ENCODE measurements at places on chromosomes 5 and 9.
A peak's percentile ranks its signal among the peaks of the same experiment; 100 is the strongest.

- DNase-seq = no peak
Observed at GRCh38 chr5:147906326-147907095, at the start of gene C5orf46. TSS of gene C5orf46 (minus strand) at chr5:147906538. CDS start at chr5:147906501, 37 bp downstream.

DNA sequence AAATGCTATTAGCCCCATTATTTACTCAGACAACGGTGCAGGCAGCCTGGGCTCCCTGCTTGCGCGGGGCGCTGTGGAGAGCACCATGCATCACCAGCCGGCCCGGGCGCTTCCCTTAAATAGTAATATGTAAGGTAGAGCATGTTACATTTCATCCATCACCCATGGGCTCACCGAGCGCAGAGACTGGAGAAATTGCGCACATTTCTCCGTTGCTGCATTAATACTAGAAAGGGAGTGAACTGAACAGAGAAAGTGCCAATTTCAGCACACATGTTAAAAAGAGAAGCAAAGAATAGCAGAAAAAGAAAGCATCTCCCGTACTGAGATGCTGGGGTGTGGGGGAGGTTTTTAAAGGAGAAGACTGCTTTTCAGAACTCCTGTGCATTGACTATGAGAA, 400.3 kb downstream of the ZSWIM6 start:
- DNase-seq = no peak

DNA sequence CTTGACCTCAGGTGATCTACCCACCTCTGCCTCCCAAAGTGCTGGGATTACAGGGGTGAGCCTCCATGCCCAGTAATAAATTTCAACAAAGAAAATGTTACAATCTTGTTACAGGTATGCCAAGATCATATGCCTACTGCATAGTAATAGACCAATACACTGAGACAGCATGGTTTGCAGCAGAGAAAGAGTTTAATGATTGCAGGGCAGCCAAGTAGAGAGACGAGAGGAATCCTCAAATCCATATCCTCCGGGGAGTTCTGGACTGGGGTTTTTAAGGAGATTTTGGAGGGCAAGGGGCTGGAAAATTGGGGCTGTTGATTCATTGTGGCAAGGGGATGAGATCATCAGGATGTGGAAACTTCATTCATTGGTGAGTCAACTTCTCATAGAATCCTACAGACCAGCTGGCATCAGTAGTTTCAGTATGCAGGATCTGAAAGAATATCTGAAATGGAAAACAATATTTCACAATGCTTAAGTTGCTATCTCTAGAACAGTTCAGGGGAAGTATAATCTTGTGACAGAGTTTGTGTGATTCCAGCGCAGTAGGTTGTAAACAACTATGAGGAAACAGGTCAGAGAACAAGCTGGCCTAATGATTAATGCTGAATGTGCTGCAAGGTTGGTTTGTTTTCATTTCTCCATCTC, 14.8 kb upstream of the TUT7 start:
- DNase-seq = no peak

DNA sequence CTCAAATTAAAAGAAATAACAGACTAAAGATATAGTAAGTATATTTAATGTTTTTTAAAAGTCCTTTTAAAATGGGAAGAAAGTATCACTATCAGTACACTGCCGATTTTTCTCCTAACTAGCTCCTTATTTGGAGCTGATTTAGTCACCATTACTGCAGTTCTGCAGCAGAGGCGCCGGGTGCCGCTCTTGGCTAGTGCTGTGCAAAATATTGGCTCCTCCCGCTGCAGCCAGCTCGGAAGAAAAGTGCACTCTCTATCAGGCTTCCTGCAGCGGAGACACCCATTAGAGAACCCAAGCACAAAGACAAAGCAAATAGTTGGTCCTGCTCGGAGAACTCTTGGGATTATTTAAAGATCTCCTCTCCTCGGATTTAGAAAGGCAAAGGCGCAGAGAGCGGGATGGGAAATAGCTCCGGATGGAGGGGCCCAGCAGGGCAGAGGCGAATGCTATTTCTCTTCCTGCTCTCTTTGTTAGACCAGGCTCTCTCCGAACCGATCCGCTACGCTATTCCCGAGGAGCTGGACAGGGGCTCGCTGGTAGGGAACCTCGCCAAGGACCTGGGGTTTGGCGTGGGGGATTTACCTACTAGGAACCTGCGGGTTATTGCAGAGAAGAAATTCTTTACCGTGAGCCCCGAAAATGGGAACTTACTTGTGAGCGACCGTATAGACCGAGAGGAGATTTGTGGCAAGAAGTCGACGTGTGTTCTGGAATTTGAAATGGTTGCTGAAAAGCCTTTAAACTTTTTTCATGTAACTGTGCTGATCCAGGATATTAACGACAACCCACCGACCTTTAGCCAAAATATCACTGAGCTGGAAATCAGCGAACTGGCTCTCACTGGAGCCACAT, at the start of gene PCDHGB3:
TSS of gene PCDHGB3 (plus strand) at position 249 of the 855 bp plus-strand sequence. CDS start at position 402, 153 bp downstream.
- DNase-seq = no peak

GRCh38 chr5:57828221-57828620, 345.6 kb upstream of the ACTBL2 start:
- DNase-seq = no peak

- DNase-seq = no peak
Observed at GRCh38 chr5:85813146-85813545, 804.6 kb upstream of the COX7C start.

GRCh38 chr9:19998823-19999455, 210.1 kb upstream of the SLC24A2 start:
- DNase-seq = no peak

DNA sequence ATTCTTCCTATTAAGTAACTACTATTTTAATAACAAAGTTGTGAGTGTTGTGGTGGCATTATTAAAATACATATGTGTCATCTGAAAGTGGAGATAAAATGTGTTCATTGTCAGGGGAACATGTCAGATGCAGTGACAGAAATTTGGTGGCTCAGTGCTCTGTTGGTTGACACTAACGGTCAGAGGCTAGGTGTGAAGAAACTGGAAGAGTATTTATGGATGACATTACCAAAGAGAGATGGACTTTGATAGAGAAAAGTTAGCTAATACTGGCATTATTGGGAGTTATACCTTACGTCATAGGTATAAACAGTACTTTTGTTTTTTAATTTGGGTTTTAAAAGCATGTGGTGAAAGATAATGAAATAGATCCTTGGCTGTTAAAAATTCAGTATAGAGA, 33.7 kb downstream of the PAM start:
- no peak for DNase-seq

DNA sequence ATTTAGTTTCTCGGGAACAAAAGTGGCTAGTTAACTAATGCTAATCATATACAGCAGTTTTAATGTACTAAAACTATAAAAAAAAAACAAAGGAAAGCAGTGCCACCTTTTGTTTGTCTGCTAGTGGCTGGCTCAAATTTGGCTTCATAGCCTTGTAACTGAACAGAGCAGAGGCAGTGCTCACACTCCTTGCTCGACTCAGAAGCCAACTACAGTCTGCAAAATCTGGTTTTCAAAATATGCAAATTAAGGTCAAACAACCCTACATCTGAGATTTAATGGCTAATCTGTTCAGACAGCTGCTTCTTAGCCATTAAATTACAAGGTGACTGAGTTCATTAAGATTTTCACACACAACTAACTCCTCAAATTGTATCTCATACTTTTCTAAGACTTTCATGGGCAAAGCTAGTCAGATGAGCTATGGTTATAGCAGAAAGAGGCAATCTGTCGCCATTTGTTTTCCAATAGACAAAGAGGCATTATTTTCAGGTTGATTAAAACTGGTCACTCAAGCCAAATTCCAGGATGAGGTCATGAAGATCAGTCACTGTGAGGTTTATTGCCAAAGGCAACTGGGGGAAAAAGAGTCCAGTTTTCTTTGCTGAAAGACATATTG, 56.8 kb upstream of the EPB41L4A start:
- DNase-seq = no peak

GRCh38 chr5:179337796-179338676, 7.2 kb downstream of the ADAMTS2 start:
- DNase-seq = no peak

DNA sequence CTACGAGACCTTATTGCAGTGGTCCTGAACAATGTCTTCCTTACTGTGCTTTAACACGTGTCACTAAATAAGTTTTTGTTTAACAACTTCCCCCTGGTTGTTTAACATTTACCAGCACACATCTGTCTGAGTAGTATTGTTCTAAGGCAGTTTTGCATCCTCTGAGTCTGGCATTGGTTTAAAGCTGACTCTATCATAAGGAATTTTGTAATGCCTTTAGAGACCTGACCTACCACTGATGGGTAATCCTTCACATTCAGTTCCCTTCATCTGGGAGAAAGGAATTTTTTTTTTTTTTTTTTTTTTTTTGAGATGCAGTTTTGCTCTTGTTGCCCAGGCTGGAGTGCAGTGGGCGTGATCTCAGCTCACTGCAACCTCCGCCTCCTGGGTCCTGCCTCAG, 20.0 kb upstream of the PCAT7 start:
- no peak for DNase-seq

- DNase-seq = no peak
Observed at GRCh38 chr5:151208481-151208914, 15.4 kb downstream of the CCDC69 start.

DNA sequence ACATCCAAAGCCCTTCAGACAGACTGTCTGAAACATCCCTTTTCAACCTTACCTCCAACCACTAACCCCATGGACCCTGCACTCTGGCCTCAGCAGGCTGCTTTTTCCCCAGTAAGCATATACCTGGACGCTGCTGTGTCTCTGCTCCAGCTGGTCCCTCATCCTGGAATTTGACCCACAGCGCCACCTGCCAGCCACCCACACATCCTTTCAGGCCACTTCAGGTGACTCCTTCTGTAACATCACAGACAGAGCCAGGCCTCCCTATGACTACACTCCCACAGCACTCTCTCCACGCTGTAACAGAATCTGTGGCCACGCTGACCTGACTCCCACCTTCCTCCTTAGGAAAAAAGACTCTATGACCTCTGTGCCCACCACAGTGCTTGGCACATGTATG, 3.4 kb downstream of the MGAT1 start:
- DNase-seq = no peak

GRCh38 chr5:139810341-139811273, 15.0 kb downstream of the PSD2 start:
- no peak for DNase-seq

DNA sequence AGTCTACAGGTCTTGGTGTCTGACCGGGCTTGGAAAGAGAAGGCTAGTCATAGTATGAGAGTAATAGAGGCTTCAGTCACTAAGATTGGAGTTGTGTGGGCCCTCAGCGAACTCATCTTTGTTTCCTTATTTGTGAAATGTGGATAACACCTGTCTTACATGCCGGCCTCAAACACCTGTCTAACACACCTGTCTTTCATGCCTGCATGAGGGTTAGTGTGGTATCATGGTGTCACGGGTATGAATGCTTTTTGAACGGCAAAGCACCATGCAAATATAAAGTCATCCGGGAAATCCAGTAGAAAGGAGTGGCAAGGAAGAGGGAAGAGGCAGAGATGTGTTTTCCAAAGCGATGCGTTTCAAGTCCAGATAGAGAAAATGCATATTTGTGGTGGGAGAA, 25.5 kb downstream of the GRAMD2B start:
- no peak for DNase-seq

DNA sequence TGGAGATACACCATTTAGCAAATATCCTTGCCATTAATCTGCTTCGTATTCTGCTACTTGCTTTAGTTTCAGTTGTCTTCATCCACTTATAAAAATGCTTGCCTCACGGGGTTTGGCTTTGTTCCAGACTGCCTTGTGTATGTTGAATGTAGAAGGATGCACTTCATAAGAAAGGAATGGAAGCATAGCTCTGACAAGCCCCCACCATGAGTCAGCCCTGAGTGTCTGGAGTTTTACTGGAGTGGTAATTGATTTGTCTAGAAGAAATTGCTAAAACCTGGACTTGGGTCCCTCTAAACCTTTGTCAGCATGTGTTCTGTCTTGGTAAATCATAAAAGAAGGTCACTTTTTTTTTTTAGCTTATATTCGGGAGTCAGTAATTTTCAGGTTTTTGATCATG, 4.6 kb downstream of the TEX48 start:
- DNase-seq = peak; percentile 24

DNA sequence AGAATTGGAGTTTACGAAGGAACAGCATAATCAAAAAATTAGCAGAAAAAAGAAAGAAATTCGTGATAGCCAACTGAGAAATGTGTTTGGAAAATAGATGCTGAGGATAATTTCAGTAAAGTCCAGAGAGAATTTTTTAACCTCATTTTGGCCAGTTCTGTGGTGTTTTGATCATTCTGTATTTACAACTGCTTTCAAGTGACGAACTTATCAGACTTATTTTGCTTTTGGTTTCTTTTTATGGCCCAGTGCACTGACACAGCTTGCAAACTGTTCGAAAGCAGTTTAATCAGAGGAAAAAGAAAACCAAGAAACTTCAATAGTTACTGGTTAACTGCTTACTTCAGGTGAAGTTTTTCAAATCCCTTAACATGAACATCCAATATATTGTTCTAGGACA, 1.9 kb downstream of the SDHA start:
- no peak for DNase-seq

DNA sequence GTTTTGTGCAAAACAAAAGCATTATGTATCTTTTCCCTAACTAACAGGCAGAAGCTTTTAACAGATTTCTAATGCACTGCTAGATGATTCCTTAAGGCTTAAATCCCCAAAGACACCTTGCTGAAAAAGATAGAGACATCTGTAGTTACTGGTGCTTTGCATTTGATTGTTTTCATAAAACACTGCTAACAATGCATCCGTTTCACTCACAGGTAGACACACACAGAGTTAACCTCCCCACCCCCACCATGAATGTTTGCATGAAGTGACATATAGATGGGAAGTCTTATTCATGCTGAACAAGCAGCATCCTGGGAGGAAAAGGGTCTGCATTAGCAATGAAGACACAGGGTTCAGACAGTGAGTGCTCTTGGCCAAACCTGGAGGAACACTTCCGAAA, 100.9 kb downstream of the ASTN2 start:
- DNase-seq = no peak

- no peak for DNase-seq
Observed at GRCh38 chr5:77945874-77946273, 169.7 kb upstream of the TBCA start.

DNA sequence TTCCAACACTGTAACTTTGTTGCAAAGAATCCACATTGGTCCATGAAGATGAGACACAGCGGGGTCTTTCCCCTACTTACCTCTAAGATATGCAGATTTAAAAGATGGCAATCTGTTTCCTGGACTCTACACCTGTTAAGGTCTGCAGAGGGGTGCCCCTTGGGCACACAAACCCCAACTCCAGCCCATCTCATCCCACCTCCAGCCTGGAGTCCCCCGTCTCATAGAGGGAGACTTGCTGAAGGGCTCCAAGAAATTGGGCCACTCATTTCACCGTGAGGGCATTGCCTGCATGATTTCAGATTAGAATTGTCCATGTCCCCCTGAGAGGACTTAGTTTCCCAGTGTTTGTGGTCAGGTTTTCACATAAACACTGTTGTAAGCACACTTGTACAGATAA, 365.7 kb downstream of the IRX2 start:
- no peak for DNase-seq

- no peak for DNase-seq
Observed at GRCh38 chr5:121144764-121145163, 680.7 kb downstream of the PRR16 start.

DNA sequence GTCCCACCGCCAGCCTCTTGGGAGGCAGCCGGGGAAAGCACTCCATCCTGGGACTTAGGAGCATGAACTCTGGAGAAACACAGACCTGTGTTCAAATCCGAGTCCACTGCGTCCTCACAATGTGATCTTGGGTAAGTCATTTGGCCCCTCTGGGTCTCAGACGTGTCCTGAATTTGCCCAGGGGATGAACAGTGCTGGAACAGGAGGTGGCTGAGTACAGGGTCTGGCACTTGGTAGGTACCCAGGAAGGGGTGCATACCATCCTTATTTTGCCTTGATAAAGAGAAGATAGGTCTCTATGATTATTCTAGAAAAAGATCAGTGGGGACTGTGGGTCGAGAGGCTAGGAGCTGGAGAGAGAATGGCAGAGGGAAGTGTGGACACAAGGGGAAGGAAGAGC, 135.7 kb downstream of the FGF18 start:
- DNase-seq = no peak
